ENCODE measurements at places on chromosomes 1 and 21.

DNA sequence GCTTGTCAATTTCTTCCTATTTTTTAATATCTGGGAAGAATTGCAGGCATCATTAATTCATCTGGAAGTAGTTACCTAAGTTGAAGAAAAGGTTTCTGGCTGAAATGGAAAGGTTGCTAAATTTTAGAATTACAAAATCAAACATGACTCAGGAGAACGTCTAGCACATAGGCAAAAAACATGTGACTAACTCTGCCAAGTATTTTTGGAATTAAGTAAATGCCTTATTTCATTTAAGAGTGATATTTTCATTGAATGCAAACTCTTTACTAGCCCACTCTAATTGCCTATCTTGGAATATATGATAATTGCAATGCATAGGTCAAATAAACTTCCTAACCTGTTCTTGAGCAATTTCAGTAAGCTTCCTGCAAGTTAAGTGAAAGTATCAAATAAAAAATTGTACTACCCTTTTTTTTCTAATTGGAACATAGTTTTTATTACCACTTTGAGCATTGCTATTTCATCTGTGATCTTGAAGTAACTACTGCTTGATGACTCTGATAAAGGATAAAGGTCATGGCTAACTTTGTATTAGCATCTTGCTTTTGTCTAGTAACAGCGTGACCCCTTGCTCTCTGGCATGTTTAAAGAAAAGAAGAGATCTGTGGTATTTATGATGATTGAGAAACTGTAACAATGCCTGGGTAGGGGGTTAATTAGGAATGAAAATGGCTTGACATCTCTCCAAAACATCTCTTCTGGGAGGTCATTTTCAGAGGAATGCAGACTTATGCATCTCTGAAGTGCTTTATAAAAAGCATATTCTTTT, 208.3 kb upstream of the NCAM2 start:
- no peak for DNase-seq

DNA sequence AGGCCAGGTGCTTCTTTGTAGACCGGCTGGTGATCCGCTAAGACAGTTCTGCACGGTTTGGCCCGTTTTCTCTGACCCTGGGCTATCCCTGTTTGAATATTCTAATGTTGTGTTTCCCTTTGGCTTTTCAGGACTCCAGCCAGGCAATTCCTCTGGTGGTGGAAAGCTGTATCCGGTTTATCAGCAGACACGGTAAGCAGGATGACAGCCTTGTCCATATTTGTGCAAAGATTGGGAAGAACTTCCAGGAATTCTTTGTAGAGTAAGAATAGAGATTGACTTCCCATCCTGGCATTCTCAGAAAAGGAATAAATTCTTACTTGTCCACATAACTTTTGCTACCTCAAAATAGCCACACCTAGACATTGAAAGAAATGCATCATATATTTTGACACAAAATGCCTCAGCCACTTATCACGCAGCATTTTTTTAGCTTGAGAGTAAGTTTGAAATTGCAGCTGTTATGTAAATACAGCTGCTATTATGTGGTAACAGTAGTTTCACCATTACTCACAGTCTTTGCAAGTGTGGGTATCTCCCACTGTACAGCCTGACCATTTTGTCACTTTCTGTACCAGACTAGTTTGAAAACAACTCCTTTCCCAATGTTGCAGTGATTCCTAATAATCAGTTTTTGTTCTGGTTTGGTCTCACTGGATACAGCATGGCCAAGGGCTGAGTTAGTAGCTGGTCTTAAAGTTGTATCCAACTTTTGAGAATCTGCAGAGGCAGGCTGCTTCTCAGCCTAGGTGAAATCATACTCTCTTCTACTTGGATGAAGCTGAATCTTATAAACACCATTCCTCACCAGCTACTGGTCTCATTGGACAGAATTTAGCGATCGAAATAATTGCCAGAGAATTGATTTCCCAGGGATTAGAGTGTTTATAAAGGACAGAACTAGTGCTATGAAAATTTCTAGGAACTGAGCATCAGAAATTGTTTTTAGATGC, 40.0 kb upstream of the IKBKE start:
- no peak for DNase-seq

GRCh38 chr1:204448344-204448964, 36.8 kb upstream of the PPP1R15B start:
- DNase-seq = no peak

DNA sequence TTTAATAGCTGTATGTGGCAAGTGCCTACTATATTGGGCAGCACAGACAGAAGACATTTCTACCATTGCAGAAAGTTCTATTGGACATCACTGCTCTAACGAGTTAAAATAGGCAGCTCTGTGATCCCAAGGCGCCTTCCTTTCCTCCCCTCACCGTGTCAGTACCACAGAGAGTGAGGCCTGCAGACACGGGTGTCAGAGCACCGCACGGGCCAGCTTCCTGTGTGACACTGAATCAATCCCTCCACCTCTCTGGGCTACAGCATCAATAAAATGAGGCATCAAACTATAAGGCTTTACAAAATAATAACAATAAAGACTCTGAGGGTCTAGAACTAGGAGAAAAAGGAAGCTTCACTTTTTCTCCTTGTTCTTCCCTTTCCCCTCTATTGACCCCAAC, 246.7 kb downstream of the FOXD2 start:
- no peak for DNase-seq

GRCh38 chr21:37675202-37675801, 241.0 kb downstream of the KCNJ6 start:
- DNase-seq = peak; percentile 48

DNA sequence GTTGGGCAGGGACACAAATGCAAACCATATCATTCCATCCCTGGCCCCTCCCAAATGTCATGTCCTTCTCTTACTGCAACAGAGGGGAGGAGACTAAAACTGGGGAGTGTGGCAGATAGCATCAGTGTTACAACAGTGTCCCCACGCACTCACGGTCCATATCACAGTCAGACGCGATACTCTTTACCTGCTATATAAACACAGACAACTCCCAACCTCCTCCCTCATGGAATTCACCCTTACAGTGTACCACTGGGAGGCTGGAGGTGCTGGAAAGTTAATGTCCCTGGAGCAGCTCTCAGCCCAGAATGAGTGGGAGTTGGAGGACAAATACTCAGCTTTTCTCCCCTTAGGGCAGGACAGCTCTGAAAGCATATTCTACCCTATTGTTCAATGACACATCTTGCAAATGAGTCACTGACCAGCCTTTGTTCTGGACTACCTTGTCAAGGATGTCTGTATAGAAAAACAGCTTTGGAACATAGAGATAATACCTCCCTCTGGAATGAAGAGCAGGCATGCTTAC, 445.9 kb downstream of the SETD4 start:
- DNase-seq = no peak

- no peak for DNase-seq
Observed at GRCh38 chr1:106651028-106651762, 405.3 kb upstream of the PRMT6 start.

GRCh38 chr1:48217856-48218255, 4.7 kb upstream of the SLC5A9 start:
- DNase-seq = no peak
